ENCODE measurements at places on chromosomes 3 and 15.

DNA sequence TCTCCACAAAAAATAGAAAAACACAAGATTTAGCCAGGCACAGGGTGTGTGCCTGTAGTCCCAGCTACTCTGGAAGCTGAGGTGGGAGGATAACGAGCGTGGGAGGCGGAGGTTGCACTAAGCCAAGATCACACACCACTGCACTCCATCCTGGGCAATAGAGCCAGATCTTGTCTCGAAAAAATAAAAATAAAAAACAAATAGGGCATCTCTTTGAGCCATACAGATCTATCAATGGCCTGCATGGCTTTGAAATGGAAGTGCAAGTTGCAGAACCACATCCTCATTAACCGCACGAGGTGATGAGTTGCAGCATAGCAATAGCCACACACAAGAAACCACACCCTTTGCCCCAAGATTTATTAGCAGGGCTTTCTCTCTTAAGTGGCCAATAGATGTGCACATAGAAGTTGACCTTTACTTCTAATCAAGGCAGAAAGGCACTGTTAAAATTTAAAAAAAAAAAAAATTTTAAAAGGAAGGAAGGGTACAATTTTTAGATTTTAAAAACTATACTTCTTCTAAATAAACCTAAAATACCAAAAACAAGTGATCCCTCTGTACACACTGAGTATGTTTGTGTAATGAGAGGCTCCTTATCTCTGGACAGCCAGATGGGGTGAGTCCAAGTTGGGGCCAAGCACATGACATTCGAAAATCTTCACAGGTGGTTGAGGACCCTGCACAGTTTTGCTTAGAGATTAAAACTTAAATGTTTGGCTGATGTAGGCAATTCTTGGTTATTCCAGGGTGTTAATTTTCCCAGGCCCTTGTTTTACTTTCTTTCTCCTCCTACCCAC is 53.4 kb downstream of the FILIP1L start:
- no peak for DNase-seq

DNA sequence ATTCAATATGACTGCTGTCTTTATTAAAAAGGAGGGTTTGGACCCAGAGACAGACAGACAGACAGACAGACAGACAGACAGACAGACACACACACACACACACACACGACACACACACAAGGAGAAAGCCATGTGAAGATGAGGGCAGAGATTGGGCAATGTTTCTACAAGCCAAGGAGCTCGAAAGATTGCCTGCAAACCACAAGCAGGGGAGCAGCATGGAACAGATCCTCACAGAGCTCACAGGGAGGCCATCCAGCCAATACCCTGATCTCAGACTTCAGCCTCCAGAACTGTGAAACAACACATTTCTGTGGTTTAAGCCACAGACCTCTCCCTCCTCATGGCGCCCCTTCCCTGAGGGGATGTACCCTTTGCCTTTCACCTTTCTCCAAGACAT is 35.8 kb upstream of the ABHD2 start:
- no peak for DNase-seq

DNA sequence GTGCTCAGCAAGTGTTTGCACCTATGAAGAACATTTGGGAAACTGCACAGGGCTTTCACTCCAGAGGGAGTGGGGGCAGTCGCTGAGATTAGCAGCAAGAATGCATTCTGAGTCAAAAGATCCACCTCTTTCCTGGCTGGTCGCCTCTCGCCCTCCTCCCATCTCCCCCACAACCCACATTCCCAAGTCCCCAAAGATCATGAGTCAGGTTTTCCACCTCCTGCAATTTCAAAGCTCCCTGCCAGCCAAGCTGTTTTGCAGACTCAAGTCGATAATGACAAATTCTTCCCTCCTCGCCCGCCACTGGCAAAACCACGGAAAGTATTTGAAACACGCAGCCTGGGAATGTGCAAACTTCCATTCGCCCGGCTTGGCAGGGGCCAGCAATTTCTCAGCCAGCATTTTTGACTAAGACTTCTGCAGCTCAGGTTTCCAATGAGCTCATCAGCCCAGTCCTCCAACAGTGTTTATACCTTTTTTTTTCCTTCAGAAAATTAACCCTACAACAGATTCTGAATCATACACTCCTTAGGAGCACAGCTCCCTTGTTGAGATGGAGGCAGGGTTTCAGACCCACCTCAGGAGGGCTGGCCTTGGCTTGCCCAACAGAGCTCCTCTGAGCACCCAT is 181.4 kb downstream of the SMAD6 start:
- peak; percentile 92 for DNase-seq

DNA sequence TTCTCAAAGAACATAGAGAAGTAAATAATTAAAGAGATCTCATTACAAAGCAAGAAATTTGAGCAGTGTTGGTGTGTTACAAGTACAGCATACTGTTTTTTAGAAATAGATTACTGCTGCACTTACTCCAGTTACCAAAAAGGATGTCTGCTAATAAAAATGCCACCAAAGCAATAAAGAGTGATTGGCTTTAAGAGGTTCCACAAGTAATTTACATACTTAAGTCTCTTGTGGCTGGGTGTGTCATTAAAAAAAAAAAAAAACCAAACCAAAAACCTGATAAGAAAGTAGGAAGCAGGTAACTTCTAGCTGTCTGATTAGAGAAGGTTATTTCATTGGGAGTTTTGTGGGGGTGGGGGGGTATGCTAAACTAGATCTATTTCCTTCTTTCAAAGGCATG is 15.2 kb downstream of the RAB11A start:
- no peak for DNase-seq

DNA sequence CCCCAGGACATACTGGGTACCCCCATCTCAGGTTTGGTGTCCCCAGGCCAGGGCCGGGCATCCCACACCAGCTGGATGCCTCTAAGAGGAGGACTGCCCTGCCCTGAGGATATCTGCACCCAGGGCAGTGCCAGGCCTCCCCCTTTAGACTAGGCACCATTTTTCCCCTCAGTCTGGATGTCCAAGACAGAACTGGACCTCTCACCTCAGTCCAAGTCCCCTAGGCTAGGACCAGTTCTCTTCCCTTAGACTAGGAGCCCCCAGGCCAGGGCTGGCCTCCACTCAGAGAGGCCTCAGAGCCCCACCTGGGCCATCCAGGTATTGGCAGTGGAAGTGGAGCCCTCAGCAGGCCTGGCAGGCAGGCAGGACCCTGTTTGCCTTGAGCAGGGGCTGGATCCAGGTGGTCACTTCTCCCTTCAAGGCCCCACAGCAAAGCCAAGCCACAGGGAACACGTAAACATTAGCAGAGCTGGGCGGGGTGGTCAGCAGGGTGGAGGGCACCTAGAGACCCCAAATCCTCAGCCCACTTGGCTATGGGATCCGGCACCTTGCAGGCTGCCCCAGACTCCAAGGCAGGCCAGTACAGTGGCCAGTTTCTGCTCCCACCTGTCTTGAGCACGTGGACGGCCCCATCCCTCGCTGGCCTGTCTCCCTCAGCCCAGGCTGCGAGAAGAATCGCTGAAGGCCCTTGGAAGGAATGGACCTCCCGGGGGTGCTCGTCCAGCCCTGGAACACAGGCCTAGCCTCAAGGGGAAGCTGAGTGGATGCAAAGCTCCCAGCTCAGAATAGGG is 28.3 kb downstream of the PTH1R start:
- no peak for DNase-seq

DNA sequence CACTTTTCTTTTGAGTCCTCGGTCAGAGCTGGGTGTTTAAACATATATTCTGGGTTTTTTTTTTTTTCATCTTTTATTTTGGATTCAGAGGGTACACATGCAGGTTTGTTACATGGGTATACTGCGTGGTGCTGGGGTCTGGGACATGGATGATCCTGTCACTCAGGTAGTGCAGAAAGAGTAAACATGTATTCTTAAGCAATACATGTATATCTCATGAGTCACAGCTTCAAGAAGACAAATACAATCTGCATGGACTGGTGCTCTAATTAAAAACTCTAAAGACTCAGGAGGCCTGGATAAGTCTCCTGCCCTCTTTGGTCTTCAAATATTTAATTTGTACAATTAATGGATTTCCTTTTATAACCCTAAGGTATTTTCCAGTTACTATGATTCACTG is 50.6 kb upstream of the PHLDB2 start:
- DNase-seq = no peak

DNA sequence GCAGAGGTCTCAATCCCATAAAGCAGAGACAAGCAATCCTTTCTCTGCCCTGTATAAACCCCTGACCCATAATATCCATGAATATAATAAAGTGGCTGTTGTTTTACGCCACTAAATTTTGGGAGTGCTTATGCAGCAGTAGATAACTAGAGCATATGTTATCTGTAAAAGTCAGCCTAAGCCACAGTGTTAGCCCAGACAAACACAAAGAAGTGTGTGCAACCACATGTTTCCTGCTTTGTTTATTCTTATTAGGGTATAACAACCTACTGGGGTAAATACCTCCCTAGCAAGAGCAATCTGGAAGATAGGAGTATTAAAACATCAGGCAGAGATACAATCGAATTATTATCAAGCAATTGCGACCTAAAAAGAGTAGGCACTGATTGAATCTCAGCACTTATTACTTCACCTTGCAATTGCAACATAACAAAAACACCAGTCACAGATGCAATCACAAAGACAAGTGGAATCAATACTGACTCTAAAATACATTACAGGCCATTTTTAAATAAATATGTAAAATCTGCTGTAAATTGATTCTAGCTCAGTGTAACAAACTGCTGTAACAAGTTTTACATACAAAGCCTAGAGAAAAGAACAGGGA is 94.6 kb upstream of the UBE2E2 start:
- DNase-seq = no peak

GRCh38 chr15:67082007-67082536 is 16.7 kb downstream of the SMAD3 start:
- no peak for DNase-seq

- DNase-seq = no peak
Observed at GRCh38 chr3:14933820-14934425, 13.5 kb upstream of the NR2C2 start.

- no peak for DNase-seq
Observed at GRCh38 chr15:56339594-56339993, 25.6 kb upstream of the TEX9 start.

Measured in hepatocyte (in vitro differentiated cells).